ENCODE measurements at places on chromosomes 2 and 18. TPM values are rescaled to one million over a fixed set of nuclear protein-coding genes. Genes with fewer than 3 reads are reported as not detected.

- DNase-seq, result no peak
Observed at GRCh38 chr18:78922856-78923255, 56.8 kb upstream of the SALL3 start.

CHRND gene
- not detected for total RNA-seq

DBI gene
- 117 TPM for total RNA-seq

DNA sequence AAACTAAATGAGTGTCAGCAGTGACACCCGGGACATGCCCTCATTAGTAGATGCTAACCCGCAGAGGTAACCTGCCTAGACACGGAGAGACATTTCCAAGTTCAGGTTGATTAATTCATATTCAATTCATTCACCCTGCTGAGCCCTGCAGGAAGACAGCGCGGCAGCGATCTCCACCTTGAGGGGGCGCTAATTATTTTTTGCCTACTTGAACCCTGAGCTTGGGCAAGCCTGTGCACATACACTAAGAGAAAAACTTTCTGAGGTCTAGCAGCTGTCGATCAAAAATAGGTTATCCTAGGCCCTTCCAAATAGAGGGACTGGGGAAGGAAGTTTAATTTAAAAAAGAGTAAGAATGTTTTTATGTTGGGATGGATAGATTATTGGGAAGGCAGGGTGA is 1.3 kb upstream of the LYPD6 start:
- DNase-seq, result no peak

DNER gene
- 11.3 TPM for total RNA-seq

NR4A2 gene
- 17.2 TPM for total RNA-seq

Measured in vagina (tissue), 2 donors.